ENCODE measurements at places on chromosomes 4 and X. TPM values are rescaled to one million over a fixed set of nuclear protein-coding genes. Genes with fewer than 3 reads are reported as not detected.

SLC10A6 gene
- not detected for total RNA-seq

ADAMTS3 gene
- total RNA-seq: 2.5 TPM

TLR7 gene
- not detected for total RNA-seq

TRO gene
- total RNA-seq: 25.8 TPM

TMPRSS11A gene
- not detected for total RNA-seq

RNF128 gene
- 4.8 TPM for total RNA-seq

RTL9 gene
- total RNA-seq: 0.56 TPM

TAB3 gene
- total RNA-seq: 6.1 TPM

DNA sequence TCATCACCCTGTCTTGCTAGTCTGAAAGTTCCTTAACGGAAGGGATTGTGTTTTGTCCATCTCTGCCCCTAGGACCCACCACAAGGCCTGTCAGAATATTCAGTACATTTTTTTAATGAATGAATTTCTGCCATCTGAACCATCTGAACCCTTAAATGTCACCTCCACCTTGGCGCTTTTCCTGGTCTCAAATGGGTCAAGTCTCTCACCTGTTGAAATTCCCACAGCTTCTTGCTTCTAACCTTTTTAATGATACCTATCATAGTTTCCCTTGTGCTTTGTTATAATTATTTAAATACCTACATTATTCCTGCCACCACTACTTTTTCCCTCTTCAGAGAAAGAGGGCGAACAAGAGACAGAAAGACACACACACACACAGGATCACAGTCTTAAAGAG is 48.0 kb downstream of the SHROOM4 start:
- no peak for DNase-seq
- peaks cover 2% of the 10 kb centered on the region for H3K27me3 ChIP-seq
- no peaks in the 10 kb centered on the region for H3K36me3 ChIP-seq
- H3K4me3 ChIP-seq: no peak overlapping the region

DNA sequence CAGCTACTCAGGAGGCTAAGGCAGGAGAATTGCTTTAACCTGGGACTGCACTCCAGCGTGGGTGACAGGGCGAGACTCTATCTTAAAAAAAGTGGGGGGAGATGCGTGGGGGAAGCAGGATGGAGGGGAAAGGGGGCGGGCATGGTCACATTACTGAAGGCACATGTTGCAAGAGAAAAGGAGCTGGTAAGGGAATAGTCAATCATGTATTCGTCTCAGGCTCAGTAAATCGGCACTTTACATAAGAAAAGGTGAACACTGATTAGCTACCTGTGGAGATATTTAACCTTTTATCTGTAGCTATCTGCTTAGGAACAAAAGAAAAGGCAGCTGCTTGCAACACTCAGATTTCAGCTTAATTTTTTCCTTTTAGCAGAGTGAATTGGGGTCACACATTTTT is 132.5 kb downstream of the PLS3 start:
- no peak overlapping the region for H3K4me3 ChIP-seq
- H3K4me1 ChIP-seq: no peaks in the 10 kb centered on the region
- DNase-seq: no peak
- no peak overlapping the region for H3K27ac ChIP-seq
- H3K27me3 ChIP-seq: peaks cover 30% of the 10 kb centered on the region

DNA sequence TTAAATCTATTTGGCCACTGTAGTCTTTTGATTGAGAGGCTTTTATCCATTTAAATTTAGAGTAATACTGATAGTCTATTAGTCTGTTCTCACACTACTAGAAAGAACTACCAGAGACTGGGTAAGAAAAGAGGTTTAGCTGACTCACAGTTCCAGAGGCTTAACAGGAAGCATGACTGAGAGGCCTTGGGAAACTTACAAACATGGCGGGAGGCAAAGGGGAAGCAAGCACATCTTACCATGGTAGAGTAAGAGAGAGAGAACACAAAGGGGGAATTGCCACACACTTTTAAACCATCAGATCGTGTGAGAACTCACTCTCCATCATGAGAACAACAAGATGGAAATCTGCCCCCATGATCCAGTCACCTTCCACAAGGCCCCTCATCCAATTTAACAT is 410.9 kb downstream of the PDGFC start:
- H3K36me3 ChIP-seq: no peaks in the 10 kb centered on the region
- DNase-seq: peak; percentile 52
- peaks cover 8% of the 10 kb centered on the region for H3K4me1 ChIP-seq
- H3K27ac ChIP-seq: no peak overlapping the region
- no peaks in the 10 kb centered on the region for H3K27me3 ChIP-seq

DNA sequence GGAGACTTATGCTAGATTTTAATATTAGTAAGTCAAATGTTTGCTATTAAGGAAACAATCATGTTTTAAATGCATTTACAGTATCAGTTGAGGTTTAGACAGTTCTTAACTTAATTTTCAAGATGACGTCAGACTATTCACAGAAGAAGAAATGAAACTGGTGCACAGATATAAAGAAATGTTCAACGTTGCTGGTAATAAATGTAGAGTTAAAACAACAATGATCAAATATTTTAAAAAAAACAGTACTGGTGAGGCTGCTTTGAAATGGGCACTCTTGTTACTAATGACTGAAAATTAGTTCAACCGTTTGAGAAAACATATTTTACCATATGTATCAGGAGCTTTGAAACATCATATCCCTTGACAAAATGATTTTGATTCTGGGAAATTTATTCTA is 44.2 kb downstream of the ABHD18 start:
- no peaks in the 10 kb centered on the region for H3K27me3 ChIP-seq
- 0 out of 2 replicates have a peak, but pooled peaks cover 1% of the 10 kb centered on the region for H3K36me3 ChIP-seq
- no peak overlapping the region for H3K27ac ChIP-seq

DNA sequence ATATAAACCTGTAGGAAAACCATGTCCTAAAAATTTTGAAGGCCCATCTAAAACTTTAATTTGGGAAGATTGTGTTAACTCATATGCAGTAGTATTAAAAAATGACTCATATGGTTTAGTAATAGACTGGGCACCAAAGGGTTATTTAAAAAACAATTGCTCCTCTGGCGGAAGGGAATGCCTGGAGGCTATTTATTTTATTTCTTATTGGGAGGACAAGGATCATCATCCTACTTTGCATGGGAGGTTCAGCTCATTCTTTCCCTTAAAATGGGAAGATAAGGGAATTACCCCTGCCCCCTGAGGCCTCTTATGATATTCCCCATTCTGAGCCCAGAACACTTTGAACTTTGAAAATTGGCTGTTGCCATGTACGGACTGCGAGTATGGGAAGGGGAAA is 29.7 kb upstream of the MGST2 start:
- H3K4me1 ChIP-seq: no peaks in the 10 kb centered on the region
- H3K27me3 ChIP-seq: peaks cover 23% of the 10 kb centered on the region
- no peaks in the 10 kb centered on the region for H3K36me3 ChIP-seq
- no peak for DNase-seq

- H3K27me3 ChIP-seq: no peaks in the 10 kb centered on the region
- H3K4me3 ChIP-seq: no peak overlapping the region
- H3K36me3 ChIP-seq: no peaks in the 10 kb centered on the region
- H3K27ac ChIP-seq: peak overlapping the region; percentile 80
- DNase-seq: peak; percentile 50
Observed at GRCh38 chr4:109735566-109736365, 5.9 kb upstream of the PLA2G12A start.

DNA sequence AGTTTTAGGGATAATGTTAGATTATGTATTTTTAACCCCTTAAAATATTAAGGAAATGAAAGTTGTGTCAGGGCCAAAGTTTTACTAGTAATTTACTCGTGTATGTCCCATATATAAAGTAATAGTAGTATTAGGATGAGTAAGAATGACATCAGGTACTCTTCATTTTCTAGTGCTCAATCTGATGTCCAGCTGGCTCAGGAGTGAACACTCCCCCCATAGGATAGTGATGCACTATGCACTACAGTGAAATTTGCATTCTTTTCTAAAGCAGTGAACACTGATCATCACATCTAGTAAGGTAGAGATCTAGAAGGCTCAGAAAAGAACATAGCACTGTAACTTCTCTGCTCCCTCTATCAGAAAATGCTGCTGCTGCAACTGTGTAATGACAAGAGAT is 409.7 kb downstream of the GLUD2 start:
- no peaks in the 10 kb centered on the region for H3K4me1 ChIP-seq
- H3K27me3 ChIP-seq: no peaks in the 10 kb centered on the region
- H3K36me3 ChIP-seq: no peaks in the 10 kb centered on the region
- DNase-seq: no peak
- H3K4me3 ChIP-seq: no peak overlapping the region
- H3K27ac ChIP-seq: no peak overlapping the region

GRCh38 chr4:156252358-156252921 is 298.8 kb upstream of the CTSO start:
- H3K36me3 ChIP-seq: no peaks in the 10 kb centered on the region
- 0 out of 2 replicates have a peak, but pooled peaks cover 2% of the 10 kb centered on the region for H3K4me1 ChIP-seq
- no peaks in the 10 kb centered on the region for H3K27me3 ChIP-seq

DNA sequence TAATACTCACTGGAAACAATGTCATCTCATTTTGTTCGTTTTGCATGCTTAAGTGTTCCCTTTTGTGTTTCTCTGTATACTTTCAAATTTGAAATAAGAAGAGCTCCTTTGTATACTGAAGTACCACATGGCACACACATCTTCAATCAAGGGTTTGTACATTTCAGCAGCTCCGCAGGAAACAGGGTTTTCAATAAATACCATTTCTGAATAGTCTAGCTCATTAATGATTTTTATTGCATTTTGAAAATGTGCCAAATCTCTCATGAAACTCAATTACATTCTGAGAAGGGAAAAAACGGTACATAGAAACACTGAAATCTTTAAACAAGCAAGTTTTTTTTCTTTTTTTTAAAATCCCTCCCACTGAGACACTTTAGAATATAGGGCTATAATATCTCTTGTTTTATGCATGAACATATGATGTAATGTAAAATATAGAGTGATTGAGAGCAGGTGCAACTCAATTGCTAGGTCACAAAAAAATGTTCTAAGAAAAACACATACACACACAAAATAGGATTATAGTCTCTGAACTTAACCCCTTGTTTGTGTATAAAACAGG is 914.2 kb upstream of the PCDH7 start:
- H3K36me3 ChIP-seq: no peaks in the 10 kb centered on the region
- no peak overlapping the region for H3K4me3 ChIP-seq
- no peaks in the 10 kb centered on the region for H3K27me3 ChIP-seq
- no peaks in the 10 kb centered on the region for H3K4me1 ChIP-seq
- no peak for DNase-seq

GRCh38 chr4:104462641-104463040 is 32.1 kb downstream of the CXXC4 start:
- H3K27me3 ChIP-seq: no peaks in the 10 kb centered on the region
- H3K36me3 ChIP-seq: no peaks in the 10 kb centered on the region
- H3K4me3 ChIP-seq: no peak overlapping the region
- DNase-seq: no peak
- no peak overlapping the region for H3K27ac ChIP-seq

DNA sequence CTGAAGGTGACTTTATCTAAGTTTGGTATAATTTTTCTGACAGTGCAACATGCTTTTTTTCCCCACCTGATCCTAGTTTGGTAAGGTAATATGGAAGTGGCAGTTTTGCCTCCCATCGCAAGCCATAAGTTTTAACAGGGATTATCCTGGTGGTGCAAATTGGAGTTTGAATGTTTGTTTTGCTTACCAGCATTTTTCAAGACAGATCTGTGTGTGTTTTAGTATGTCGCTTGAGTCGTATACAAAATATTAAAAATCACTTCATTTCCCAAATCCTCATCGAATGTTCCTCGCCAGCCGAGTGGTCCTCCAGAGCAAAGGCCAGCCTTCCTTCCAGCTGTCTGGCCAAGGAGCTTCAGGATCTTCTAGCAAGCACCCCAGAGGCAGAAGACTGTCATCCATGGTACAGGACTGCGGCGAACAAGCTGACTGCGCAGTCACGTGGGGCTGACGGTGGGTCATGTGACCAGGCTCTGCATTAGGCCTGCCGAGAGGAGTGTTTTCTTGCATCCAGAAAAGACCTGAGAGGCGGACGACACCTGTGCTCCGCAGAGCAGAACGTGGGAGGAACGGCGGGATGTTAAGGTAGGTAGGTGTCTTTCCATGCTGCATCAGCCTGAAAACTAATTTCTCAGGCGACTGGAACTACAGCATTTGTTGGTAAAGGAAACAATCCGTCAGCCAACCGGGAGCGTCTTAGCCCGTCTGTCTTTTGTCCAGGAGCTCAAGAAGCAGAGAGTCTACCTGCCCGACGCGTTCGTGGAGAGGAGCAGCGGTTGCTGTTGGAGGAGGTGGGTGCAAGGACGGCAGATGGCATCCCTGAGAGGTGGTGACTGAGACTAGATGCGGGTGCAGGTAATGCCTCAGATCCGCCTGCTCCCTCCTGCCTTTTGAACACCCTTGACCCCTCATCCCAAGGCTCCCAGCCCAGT is at the start of gene GPRASP3:
TSS of gene GPRASP3 (plus strand) at position 507 of the 932 bp plus-strand sequence. CDS start 28,253 bp downstream, outside the sequence.
- DNase-seq: peak; percentile 75
- H3K27ac ChIP-seq: peak within 1 kb of the TSS; percentile 64
- H3K27me3 ChIP-seq: no peaks in the 10 kb centered on the region

DNA sequence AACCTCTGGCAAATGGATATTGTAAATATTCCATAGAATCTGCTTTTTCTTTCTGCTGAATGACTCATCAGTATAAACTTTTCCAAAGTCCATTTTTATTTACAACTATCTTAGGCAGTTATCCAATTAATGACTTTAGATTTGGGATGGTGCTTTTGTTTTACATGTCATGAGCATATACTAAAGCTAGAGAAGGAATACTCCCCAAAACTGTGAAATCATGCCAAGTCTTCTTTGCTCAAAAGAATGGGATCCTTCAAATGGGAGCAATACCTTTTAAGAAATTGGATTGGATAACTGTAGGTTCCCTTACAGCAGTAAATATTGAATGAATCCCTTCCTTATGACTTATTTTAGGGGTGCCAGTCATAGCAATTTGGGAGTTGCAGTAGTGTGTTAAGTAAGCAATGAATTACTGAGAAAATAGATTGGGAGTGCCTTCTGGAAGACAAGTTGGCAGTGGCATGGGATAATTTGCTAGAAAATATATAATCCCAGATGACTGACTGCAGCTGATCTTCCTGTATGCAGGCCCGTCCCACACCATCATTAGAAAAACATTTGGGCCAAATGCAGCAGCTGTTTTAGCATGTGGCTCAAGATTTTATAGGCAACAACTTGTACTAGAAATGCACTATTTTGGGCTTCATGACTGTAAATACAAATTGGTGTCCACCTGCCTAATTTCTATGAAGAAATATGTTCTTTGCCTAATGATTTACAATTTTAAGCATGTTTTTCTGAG is 2.8 kb downstream of the TMPRSS11D start:
- H3K27ac ChIP-seq: no peak overlapping the region
- H3K4me1 ChIP-seq: peaks cover 2% of the 10 kb centered on the region
- no peaks in the 10 kb centered on the region for H3K27me3 ChIP-seq
- no peak overlapping the region for H3K4me3 ChIP-seq
- H3K36me3 ChIP-seq: no peaks in the 10 kb centered on the region

DNA sequence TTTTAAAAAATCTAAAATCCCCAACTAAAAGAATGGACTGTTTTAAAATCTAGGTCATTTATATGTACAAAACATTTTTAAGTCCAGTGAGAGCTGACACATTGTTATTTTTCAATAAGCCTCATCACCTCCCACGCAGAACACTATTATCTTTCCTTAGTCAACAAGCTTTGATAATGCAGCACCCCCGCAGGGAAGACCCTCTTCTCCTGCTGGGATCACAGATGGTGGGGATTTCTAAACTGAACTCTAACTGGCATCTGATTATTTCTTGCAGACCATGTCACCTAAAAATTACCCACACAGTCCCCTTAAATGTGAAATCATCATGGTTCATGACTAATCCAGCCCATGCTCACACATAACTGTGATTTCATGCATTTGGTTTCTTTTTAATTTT is 11.6 kb downstream of the SYTL4 start:
- H3K27ac ChIP-seq: no peak overlapping the region
- no peaks in the 10 kb centered on the region for H3K36me3 ChIP-seq
- no peaks in the 10 kb centered on the region for H3K4me1 ChIP-seq
- peaks cover 2% of the 10 kb centered on the region for H3K27me3 ChIP-seq
- DNase-seq: peak; percentile 2
- H3K4me3 ChIP-seq: no peak overlapping the region

Data from IMR-90 (cell line).